Glomerular endothelial cell (primary cell): ENCODE measurements at places on chromosomes 6 and 20. TPM values are rescaled to one million over a fixed set of nuclear protein-coding genes. Genes with fewer than 3 reads are reported as not detected.

Gene TEAD3
- total RNA-seq: 1.8 and 4.8 TPM in 2 replicates

Gene C20orf144
- not detected in 2 replicates for total RNA-seq

Gene SLC17A1
- not detected in 2 replicates for total RNA-seq

Gene CCN5
- not detected in 2 replicates for total RNA-seq

Gene TAAR1
- not detected in 2 replicates for total RNA-seq

Gene GRIK2
- total RNA-seq: 0.39 and 5.7 TPM in 2 replicates

Gene SLC26A8
- total RNA-seq: not detected in 2 replicates

Gene MRAP2
- 0.23 TPM in 1 of 2 replicates, not detected in the other for total RNA-seq

Gene RAMACL
- 1.6 and 7.8 TPM in 2 replicates for total RNA-seq

GRCh38 chr6:123570813-123571684, 65.7 kb downstream of the TRDN start:
- no peak for DNase-seq

DNA sequence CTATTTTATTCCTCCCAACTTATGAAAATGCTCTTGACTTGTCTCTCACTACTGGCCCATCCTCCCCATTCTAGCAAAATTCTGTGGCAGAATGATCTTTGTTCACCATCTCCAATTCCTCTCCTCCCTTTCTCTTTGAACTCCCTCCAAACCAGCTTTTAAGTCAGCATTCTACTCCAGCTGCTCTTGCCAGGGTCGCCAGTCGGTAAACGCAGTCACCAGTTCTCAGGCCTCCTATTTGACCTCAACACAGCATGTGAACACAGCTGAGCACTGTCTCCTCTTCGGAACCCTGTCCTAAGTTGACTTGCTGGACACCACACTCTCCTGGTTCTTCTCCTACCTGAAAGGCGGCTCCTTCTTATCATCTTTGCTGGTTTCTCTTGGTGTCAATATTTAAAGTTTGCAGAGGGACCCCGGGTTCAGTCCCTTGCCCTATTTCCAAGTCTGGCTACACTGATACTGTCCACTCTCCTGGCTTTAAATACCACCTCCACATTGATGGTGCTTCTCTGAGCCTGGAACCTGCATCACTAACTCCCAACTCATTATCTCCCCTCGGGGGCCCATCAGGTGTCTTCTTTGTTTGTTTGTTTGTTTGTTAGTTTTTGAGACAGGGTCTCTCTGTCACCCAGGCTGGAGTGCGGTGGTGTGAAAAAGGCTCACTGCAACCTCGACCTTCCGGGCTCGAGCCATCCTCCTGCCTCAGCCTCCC, 27.4 kb downstream of the GDAP1L1 start:
- DNase-seq: no peak

DNA sequence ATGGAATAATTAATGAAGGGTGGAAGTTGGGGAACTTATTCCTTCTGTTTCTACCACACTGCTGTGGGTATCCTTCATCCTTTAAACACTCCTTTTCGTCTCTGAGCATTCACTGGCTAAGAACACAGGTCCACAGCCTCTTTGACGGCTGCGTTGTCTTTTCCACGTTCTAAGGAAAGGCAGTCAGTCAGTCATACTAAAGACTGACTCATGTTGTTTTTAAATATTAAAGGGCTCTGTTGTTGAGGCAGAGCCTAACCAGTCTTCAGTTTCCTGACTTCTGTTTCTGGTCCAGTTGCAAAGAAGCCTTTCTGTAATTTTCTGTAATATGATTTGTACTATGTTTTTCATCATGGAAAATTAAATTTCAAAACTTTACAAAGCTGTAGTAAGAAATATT, 48.0 kb downstream of the UST start:
- no peak for DNase-seq

DNA sequence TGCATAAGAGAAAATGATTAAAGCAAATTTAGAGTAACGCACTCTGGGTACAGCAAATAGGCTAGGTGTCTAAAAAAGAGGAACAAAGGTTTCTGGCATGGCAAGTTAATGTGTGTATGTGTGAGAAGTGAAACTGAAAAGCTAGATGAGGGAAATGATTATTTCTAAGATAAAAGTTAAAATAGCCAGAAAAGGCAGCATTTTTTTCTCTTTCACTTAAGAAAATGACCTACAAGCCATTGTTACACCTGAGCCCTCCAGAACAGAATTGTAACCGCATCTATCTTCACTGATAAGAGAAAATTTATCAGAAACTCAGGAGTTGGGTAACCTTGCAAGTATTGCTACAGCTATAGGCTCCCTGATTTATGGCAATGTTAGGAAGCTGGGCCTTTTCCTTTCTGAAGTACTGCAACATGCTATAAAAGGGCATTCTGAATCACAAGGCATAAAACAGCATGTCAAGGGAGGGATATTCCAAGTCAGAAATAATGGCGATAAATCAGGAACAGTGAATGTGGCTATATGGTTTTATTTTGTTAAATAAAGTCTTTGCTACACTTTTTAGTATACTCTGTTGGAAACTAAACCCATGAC, 395.3 kb downstream of the TBC1D32 start:
- no peak for DNase-seq

GRCh38 chr6:53543359-53544216, 1.3 kb downstream of the GCLC start:
- DNase-seq: no peak

GRCh38 chr20:47266847-47267515, 89.5 kb downstream of the ZMYND8 start:
- no peak for DNase-seq

DNA sequence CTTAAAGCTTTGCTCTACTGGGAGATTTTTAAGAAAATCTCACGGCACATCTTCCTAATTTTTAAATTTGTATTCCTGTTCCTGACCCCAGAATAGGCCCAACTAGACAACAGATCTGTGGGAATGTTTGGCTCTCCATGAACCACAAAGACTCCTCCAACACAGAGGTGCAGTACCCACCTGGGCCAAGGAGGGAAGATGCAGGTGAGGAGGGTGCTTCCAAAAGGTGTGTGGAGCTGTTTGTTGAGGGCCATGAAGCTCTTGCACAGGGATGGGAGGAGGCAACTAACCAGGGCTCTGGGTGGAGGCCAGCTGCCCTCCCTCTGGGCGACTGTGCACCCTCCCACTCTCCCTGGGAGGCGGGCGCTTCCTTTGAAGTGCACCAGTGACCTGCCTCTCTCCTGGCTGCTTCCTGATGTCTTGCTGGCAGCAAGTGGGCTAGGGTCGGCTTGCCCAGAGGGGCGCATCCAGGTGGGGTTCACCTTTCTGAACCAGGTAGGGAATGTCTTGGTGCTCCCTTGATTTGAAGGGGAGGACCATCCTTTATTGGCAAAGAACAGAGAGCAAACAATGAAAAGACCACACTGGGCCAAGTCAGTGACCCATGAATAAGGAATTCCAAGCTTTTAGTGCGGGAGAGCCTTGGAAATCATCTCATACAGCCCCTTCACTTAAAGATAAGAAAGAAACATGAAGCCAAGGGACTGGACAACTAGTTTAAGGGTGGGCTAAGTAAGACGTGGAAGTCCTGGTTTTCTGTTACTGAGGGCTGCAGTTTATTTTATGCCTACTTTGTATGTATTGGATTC, 76.0 kb downstream of the ANKRD6 start:
- no peak for DNase-seq

DNA sequence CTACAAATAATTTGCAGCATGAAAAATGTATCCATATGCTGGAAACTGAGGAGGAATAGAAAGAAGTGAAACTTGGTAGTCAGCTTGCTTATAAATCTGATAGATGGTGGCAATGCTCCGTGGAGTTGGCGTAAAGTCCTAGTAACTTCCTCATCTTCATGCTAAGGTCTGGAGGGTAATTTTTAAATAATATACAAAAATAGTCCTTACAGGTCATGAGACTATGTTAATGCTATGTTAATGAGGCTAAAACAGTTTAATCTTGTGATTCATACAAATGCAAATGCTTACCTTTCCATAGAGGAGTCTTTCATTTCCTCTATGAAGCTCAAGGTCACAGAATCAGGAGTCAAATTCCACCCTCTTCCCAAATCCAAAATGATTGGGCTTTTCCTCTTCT, 9.4 kb upstream of the CRIP3 start:
- no peak for DNase-seq

DNA sequence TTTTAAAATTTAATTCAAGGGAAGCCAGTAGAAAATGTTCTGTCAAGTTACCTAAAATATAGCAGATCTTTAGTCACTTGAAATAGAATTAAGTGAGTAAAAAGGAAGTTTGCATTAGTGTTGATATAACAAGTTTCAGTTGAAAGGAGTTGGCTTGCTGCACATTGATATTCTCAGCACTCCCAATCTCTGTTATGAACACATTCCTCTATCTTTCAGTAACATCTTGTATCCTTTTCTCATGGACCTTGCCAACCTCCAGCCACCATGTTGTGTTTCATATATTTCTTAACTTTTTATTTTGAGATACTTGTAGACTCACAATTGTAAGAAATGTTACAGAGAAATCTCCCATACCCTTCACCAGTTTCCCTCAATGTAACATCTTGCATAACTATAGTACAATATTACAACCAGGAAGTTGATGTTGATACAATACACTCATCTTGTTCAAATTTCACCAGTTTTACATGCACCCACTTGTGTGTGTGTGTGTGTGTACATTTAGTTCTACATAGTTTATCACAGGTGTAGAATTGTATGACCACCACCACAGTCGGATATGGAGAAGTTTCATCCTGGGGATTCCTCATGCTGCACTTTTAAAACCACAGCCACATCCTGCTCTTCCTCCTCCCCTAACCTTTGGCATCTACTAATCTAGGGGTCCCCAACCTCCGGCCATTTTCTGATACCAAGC, 20.2 kb upstream of the PAQR8 start:
- DNase-seq: no peak

DNA sequence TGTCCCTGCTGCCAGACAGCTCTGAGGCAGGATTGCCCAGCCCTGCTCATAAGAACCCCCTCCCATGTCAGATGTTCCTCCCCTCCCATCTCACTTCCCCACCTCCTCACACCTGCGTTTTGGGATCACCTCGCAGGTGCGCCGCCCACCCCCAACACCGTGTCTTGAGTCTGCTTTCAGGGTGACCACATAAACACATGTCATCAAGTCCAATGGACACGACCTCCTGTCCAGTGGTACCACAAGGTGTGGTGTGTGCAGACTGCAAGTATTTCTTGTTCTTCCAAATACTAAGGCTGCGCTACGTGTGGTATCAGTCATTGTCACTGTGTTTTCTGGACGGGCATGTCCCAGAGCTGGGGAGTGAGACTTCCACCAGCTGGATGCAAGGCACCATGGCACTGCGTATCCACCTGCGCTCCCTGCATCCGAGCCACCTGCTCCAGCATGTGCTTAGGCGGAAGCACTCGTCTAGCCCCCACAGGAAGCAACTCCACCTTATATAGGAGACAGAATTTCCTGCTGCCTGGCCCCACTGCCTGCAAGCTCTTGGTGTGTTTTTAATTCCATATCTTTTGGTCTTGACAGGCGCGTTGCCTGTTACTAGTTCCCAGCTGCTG, 119.7 kb upstream of the NXT1 start:
- DNase-seq: no peak

DNA sequence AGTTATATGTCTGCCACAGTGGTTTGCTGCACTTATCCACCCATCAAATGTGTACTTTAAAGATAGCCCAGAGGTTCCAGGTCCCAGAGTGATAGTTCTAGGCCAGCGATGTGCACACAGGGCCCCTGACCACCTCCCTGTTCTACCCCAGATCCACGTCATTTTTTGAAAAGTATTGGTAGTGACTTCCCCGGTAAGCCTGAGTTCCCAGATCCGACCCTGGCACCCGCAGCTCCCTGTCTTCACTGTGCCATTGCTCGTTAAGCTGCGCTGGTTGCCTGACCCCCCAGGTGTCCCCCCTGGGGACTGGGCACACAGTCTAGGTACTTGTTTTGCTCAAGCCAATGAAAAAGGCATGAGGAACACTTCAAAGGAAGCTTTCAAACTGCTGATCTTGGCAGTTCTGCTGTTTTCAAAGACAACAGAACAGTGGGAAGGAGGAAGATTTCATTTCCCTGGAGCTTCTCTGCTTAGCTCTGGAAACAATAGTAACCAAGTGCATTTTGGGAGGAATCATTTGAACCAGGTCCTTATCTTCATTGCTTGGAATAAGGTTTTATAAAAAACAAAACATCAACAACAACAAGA, 116.3 kb upstream of the TAB2 start:
- DNase-seq: no peak

DNA sequence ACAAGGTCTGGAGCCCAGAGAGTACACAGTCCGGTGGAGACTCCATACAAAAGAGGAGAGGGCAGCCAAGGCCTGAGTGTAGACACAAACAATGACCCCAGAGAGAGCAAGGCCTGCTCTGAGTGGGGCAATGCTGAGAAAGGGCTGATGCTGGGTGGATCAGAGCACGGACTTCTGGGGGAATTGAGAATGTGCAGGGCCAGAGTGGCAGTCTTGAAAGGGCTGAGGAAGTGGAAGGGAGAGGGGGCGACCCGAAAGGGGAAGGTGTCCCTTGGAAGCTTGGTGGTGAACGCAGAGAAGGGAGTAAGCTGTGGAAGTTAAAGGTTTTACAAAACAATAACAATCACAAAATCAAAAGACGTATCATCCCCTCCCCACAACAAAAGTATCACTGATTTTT, 12.0 kb upstream of the GRM4 start:
- DNase-seq: no peak

GRCh38 chr6:113184736-113185135, 672.4 kb upstream of the MARCKS start:
- no peak for DNase-seq

DNA sequence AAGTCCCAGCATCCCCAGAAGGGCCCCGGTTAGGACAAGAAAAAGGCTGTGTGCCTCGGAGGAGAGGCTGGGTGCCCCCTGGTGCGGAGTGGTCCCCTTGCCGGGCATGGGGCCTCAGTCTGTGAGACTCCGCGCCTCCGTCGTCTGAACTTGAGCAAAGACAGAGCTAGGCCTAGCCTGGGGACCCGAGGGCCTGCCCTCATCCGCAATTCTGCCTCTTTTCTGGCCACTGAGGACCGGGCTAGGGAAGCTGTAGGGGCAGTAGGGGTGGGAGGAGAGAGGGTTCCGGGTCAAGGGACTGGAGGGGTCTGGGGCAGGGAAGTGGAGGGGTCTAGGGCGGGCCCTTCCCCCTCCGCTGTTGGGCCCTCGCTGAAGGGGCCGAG, 550 bp upstream of the HSPA12B start:
- no peak for DNase-seq

DNA sequence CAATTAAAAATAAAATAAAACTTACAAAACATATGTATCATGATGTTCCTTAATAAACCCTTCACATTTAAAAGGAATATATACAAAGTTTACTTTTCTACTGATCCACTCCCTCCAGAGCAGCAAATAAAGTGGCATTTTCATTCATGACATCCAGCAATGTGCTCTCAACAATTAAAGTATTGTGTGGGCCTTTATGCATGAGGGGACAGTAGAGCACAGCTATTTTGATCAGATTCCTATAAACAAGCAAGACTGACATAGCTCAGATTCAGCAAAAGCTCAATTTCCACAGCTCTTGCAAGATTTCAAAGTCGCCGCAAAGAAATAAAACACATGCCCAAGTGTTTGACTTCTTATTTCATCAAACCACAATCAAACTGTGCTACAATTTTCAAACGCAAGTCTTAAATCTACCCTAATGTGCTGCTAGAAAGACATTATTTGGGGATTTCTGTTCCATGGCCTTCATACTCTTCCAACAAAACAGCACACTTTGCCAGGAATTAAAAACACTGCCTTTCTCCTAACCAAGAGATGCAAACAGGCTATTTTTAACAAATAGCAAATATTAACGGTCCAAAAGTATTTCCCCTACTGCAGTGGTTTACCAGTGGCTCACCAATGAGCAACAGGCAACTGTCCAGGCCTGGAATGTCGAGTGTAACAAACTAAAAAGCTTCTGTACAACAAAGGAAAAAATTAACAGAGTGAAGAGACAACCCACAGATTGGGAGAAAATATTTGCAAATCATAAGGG, 52.3 kb downstream of the MBOAT1 start:
- DNase-seq: no peak

GRCh38 chr6:27809939-27810767, 102.0 kb downstream of the OR2B2 start:
- peak; percentile 95 for DNase-seq
